ENCODE measurements at places on chromosomes 7 and 10.

GRCh38 chr7:157462419-157462771 lies 125.6 kb downstream of the DNAJB6 start:
- no peaks in the 10 kb centered on the region for H3K27me3 ChIP-seq
- H3K27ac ChIP-seq: no peak overlapping the region
- H3K36me3 ChIP-seq: no peaks in the 10 kb centered on the region
- no peak for DNase-seq
- no peaks in the 10 kb centered on the region for H3K4me1 ChIP-seq

GRCh38 chr10:88467835-88468485 lies 115.2 kb downstream of the RNLS start:
- no peaks in the 10 kb centered on the region for H3K4me1 ChIP-seq
- no peak overlapping the region for H3K27ac ChIP-seq
- no peak overlapping the region for H3K4me3 ChIP-seq
- DNase-seq: no peak

DNA sequence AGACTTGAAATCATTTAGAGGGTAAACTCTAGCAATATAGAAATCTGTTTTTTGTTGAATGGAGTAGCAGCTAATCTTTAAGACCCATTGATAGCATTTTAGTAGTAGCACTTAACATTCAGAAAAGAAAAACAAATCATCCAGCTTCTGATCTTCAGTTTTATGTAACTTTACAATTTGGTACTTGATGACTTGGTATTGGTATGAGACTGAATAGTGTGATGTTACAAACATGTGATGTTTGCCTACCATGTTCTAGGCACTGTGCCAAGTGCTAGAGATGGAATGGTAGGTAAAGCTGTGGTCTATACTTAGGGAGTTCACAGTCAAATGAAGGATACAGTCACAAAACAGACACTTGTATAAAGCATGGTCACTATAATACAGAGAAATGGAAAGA lies 21.3 kb downstream of the ZEB1 start:
- no peak overlapping the region for H3K4me3 ChIP-seq
- no peak overlapping the region for H3K27ac ChIP-seq
- peaks cover 14% of the 10 kb centered on the region for H3K4me1 ChIP-seq
- H3K27me3 ChIP-seq: no peaks in the 10 kb centered on the region
- H3K36me3 ChIP-seq: no peaks in the 10 kb centered on the region
- DNase-seq: no peak

DNA sequence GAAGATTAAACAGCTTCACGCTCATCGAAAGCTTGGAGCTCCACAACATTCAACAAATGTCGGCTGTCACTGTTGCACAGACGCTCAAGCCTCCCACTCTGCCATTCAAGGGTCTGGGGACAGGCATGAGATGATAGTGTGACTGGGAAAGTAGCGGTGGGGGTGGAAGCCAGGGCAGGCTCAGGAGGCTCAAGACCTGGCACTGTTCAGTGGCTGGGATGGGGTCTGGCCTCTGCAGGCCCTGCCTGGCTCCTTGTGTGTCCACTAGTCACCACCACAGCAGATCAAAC lies 13.5 kb upstream of the GTPBP4 start:
- peaks cover 13% of the 10 kb centered on the region for H3K4me1 ChIP-seq
- H3K4me3 ChIP-seq: no peak overlapping the region
- no peaks in the 10 kb centered on the region for H3K27me3 ChIP-seq
- DNase-seq: no peak

- H3K27me3 ChIP-seq: no peaks in the 10 kb centered on the region
- peak overlapping the region; percentile 45 for H3K27ac ChIP-seq
- peaks cover 42% of the 10 kb centered on the region for H3K4me1 ChIP-seq
- H3K4me3 ChIP-seq: no peak overlapping the region
- peak; percentile 60 for DNase-seq
These were observed 97.5 kb downstream of the TCF7L2 start for GRCh38 chr10:113047605-113047962.

DNA sequence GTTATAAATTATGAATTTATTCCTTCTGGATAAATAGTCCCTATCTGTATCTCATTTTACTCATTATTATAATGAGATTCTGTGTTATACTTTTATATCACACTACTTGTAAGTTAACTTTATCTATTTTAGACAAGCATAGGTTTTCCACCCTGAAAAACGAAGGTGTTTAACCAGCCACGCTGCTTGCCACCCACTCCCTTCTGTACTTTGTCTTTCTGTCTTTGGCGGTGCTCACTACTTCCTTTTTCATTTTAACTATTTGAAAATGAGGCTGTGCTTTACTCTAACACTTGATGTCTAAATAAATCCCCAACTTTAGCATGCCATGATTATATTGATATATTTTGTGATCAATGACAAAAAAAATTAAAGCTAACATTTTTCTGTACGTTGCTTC lies 952.9 kb downstream of the DNAJB9 start:
- H3K27ac ChIP-seq: no peak overlapping the region
- H3K36me3 ChIP-seq: no peaks in the 10 kb centered on the region
- no peaks in the 10 kb centered on the region for H3K27me3 ChIP-seq
- H3K4me1 ChIP-seq: no peaks in the 10 kb centered on the region
- DNase-seq: no peak

DNA sequence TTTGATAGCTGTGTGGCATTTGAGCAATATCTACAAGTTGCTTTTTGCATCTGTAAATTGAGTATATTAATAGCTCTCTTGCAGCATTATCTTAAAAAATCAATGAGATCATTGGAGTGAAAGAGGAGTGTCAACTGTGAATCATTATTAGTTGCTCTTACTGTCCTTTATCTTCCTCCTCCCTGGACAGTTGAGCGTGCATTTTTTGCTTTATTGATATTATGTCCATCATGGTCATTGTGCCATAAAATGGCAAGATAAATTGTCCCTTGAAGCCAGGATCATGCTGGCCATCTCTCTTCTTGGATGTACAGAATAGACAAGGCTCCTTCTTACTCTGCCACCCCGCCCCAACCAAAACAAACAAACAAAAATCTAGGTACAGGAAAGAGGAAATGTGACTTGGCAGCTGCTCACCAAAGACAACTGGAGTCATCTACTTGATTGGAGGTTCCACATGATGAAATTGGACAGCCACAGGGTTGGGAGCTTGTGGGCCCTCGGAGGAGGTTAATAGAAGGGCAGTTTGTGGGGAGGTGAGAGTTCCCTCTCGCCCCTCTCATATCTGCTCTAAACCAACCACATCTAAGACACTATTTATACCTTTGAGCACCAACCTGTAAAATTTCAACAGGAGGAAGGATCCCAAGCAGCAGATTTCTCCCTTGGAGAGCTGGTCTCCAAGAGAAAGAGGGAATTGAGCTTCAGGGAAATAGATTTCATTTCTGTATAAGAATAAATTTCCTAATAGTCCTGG lies 252.7 kb downstream of the SKIDA1 start:
- DNase-seq: no peak
- no peak overlapping the region for H3K27ac ChIP-seq
- no peak overlapping the region for H3K4me3 ChIP-seq
- no peaks in the 10 kb centered on the region for H3K4me1 ChIP-seq

- DNase-seq: no peak
- peak overlapping the region; percentile 22 for H3K27ac ChIP-seq
- H3K4me1 ChIP-seq: no peaks in the 10 kb centered on the region
- H3K4me3 ChIP-seq: no peak overlapping the region
- no peaks in the 10 kb centered on the region for H3K27me3 ChIP-seq
These were observed 242.4 kb upstream of the GLI3 start for GRCh38 chr7:42479452-42479815.

DNA sequence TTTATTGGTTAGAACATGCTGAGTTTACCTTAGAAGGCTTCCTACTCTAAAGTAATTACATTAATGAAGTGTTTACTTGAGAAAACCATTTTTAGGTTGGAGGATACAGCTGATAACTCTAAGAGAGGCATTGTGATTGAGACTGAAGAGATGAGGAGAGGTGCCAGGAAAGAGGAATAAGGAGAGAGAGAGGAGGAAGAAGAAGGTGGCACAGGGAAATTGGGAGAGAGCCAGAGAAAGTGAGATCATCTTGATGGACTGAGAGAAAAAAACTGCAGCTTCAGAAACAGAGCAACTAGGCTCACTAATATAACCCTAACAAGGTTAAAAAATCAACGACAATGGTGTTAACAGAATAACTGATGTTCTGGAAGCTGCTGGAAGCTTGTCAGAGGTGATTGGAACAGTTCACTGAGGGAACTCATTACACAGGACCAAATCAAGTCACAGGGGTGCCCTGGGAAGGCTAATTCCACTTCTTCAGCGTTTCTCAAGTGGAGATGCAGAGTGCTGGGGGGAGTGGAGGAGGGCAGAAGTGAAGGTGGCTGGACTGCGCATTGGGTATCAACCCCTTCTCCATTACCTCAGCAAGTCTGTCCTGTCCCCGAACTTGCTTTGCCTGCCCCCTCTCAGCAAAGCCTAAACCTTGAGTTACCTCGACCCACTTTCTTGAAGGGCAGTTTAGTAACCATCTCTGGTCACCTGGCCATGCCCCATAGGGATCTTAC lies 6.9 kb upstream of the SORBS1 start:
- H3K27me3 ChIP-seq: no peaks in the 10 kb centered on the region
- H3K36me3 ChIP-seq: no peaks in the 10 kb centered on the region
- no peak overlapping the region for H3K27ac ChIP-seq
- DNase-seq: no peak

- no peak overlapping the region for H3K27ac ChIP-seq
- H3K27me3 ChIP-seq: no peaks in the 10 kb centered on the region
- H3K4me1 ChIP-seq: peaks cover 15% of the 10 kb centered on the region
These were observed 2.1 kb downstream of the GHRHR start for GRCh38 chr7:30965883-30966282.

DNA sequence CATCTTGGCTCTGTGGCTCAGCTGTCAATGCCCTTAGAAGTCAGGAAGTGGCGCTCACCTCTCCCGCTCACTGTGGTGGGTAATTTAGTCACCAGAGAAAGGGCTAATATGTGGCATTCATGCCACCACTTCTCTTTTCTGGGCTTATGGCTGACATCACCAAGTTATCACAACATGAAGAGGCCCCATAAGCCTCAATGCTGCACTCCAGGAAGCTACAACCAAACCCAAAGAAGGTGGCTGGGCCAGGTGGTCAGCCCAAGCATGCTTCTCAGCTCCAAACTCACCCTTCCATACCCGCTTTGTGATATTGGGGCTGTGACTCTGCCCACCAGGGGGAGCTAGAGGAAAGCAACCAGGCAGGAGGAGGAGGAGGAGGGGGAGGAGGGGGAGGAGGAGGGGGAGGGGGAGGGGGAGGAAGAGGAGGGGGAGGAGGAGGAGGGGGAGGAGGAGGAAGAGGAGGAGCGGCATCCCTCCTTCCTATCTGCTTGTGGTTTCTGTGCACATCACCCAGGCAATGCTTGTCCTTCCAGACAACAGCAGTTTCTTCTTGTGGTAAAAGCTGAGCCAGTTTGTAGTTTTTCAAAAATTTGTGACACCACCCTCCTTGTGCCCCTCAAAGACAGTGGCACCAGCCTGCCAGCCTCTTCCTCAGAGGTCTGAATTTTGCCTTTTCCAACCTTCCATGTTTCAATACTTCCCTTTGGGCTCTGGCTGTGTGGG lies 42.1 kb downstream of the CYP26A1 start:
- no peak overlapping the region for H3K4me3 ChIP-seq
- no peaks in the 10 kb centered on the region for H3K36me3 ChIP-seq
- no peaks in the 10 kb centered on the region for H3K4me1 ChIP-seq
- no peak overlapping the region for H3K27ac ChIP-seq
- DNase-seq: no peak
- H3K27me3 ChIP-seq: no peaks in the 10 kb centered on the region

- H3K4me3 ChIP-seq: no peak overlapping the region
- H3K27me3 ChIP-seq: peaks cover 45% of the 10 kb centered on the region
- no peaks in the 10 kb centered on the region for H3K36me3 ChIP-seq
- peaks cover 26% of the 10 kb centered on the region for H3K4me1 ChIP-seq
These were observed 10.8 kb downstream of the UNCX start for GRCh38 chr7:1243290-1243963.

All from upper lobe of left lung (tissue), 6 donors.